NCI-H1105 treated with DMSO at 0.1 percent for 48 hours (cell line): ENCODE measurements at places on chromosomes 2 and 18.

GRCh38 chr18:22284581-22285360, 115.4 kb downstream of the GATA6 start:
- no peak for DNase-seq

- DNase-seq, result no peak
Measured at GRCh38 chr2:25853038-25853638, 25.1 kb downstream of the ASXL2 start.

DNA sequence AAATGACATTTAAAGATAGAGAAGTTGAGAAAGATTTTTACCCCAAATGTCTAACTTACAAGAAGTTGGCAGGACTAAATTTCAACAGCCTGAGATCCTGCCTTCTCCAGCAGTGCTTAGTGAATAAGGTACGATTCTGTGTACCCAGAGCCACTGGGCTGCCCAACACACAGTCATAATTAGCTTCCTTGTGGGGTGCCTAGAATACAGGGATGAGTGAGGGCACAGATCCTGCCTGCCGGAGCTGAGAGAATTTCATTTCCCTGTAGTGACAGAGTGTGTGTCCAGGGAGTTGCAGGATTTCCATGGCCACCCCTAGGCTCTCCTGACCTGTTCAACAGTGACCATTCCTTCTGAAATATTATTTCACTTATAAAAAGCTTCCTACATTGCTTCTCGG, 27.0 kb downstream of the GREB1 start:
- DNase-seq, result no peak

DNA sequence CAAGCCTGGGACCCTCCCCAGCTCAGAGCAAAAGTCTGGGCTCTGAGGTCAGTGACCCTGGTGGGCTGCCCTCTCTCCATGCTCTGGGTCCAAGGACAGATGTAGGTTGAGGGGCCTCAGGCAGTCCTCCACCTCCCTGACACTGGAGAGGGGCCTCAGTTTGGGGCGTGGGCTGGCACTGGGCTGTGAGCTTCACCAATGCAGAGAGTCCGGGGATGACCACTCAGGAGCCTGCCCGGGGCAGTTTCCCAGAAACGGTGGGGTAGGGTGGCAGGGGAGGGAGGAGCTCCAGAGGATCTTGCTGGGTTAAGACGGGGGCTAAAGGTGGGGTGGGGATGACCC, 40.5 kb upstream of the SMAD7 start:
- no peak for DNase-seq

DNA sequence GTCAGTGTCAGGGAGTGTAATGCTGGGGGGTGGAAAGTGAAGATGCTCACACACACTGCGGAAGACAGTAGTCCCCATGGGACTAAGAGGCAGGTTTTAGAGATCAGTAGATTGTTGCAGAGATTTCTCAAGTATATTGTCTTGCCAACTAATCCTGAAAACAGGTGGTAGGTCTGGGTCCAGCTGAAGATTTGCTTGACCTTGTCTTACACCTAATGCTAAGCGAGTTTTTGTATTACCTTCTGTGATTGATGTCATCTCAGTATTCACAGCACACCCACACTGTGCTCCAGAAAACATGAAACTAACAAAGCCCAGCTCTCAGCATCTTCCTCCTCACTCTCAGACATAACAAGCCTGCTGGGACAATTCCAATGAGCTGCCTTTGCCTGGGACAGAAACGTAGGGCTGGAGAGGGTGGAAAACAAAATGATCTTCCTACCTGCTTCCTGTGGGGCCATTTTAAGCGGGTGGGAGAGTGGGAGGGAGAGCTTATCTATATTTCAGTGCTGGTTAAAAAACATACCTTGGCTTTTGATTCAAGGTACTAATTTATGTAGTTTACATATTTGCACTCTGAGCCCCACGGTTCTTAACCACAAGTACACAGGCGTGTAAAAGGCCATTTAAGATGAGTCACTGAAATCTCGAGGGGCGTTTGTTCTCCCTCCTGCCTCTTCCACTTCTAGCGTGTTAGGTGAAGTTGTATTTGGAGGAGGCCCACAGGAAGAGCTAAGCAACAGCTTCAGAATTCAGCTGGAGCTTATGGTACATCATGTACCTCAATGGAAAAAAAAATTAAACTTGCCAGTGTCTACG, 23.1 kb upstream of the RBMS1 start:
- no peak for DNase-seq

- DNase-seq, result no peak
Measured at GRCh38 chr18:46663539-46663938, 6.5 kb upstream of the LOXHD1 start.

DNA sequence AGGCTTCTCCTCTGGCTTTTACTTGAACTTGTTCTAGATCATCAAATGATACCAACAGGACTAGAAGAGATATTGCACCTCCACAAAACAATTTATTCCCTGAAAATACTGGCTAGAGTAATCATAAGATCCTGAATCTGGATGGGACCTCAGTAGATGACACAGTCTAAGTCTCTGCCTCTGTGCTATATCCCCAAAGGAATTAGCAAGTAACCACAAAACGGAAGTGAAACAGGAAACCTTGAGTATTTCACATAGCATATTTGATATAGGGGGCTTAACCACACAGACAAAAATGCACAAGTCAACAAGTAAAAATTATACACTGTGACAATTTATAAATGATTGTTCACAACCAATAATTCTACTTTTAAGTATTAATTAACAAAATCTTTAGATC, 456.9 kb upstream of the TNP1 start:
- no peak for DNase-seq

DNA sequence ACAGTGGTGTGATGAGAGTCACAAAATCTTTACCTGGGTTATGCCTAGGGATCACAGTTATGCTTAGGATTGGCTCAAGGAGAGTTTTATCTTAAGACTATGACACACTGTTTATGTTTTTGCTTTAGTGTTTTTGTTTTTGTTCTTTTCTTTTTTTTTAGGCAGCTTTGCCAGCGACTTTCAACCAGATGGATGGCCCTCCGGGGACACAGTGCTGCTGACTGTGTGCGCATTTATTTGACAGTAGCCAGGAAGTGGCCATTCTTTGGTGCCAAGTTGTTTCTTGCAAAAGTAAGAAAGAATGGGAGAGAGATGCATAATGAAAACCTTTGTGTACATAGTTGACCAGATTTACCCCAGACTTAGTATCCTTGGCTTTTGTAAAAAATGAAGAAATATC, 15.1 kb upstream of the DYNC2LI1 start:
- no peak for DNase-seq

DNA sequence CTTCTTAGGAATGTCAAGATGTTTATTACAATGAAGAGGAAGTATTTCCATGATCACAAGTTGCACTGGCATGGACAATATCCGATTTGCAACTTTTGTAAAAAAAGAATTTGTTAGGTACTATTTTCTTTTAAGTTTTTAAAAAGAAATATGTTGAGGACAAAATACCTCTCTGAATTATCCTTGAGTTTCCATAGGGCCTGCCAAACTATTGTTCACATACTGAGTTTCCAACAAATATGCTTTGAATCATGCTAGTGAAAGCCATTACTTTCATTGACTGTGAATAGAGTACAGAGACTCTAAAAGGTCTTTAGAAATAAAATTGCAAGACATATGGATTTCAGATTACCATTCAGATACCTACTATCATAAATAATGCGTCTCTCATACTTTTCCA, 566.1 kb downstream of the TMEM182 start:
- DNase-seq, result no peak

DNA sequence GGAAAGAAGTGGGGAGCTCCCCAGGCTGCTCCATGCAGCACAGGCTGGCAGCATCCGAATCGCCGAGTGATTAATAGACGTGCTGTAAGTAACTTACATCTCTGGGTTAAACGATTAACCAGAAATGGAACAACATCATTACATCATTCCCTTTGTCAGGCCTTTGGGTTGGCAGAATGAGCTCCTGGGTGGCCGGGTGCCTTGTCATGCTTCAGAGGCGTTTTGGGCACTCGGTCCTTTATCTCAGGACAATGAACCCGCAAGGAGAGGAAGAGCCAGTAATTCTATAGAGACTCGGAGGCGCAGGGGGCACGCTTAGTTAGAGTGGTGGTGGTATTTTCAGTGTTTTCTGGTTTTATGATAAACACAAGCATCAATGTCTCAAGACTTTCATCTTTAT, 146.9 kb upstream of the TPO start:
- no peak for DNase-seq

GRCh38 chr2:68766376-68766845, 31.8 kb downstream of the ARHGAP25 start:
- DNase-seq, result no peak
